ENCODE measurements at places on chromosomes 11 and 22.

- no peak for DNase-seq
Observed at GRCh38 chr11:77823775-77824174, 2.8 kb downstream of the AAMDC start.

GRCh38 chr22:42433754-42434682 lies 1.8 kb upstream of the NFAM1 start:
- DNase-seq: no peak

DNA sequence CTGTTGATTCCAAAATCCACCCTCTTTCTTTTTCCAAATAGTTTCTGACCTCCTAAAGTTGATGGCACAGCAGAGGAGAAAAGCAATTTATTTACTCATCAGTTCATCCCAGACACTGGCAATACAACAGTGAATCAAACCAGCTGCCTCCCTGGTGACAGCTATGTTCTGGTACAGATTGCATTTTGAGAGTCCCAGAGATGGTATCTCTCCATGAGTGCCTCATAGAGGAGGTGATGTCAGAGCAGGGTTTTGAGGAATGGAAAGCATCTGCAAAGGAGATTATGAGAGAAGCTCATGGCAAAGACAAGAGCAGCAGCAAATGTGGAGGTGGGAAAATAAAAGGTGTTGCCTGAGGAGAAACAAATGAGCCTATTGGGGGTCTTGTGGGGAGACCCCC lies 377.2 kb downstream of the MN1 start:
- DNase-seq: no peak

GRCh38 chr11:117442869-117443239 lies 115.2 kb downstream of the CEP164 start:
- DNase-seq: no peak

DNA sequence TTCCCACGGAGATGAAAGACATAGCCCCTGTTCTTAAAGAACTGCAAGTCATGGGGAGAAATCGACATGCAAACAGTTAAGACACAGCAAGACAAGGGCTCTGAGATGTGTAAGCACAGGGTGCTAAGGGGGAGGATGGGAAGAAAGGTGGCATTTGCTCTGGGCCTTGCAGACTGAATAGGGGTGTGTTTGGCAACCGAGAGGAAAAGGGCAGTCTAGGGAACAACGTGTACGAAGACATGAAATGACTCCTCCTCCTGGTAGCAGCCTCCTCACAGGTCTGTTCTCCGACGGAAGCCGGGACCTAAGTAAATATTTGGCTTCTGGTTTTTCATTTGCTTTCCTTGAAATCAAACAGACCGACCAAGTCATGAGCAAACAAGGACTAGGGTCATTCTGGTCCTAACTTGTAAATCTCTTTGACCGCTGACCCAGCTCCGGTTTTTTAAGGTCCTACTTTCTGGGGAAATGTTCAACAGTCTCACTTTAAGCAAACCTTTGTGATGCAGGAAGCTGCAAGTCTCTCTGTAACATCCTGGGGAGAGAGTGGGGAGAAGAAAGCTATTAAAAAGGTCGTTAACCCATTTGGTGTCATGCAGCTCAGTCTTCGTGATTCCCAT lies 19.7 kb downstream of the NNMT start:
- DNase-seq: peak; percentile 20

GRCh38 chr11:88815505-88815904 lies 250.3 kb downstream of the GRM5 start:
- DNase-seq: no peak

GRCh38 chr22:25161017-25161915 lies 38.4 kb upstream of the CRYBB3 start:
- DNase-seq: no peak

- DNase-seq: no peak
Observed at GRCh38 chr11:13368041-13368446, 90.5 kb downstream of the BMAL1 start.

DNA sequence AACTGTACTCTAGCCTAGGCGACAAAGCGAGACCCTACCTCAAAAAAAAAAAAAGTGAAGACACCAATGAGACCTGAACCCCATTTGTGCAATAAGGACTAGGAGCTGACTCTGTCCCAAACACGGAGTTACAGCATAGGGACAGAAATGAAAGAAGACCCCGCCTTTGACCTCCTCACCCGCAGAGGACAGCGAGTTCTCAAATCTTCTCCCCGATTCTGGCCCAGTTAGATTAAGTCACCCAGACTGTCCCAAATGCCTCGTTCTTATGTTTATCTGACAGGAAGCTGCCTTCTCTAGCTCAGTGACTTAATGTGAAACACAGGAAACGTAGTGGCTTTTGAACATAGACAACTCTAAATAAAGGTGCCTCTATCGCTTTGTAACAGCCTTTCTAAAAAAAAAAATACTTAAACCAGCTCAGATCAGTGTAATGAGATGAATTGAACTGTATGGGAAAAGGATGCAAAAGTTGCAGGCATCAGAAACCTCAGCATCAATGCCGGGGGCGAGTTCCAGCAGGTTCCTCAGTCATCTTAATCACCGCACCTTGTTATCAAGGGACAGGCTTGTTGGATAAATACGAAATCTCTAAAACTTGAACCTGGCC lies 10.6 kb downstream of the MYH9 start:
- no peak for DNase-seq

GRCh38 chr11:16881074-16881709 lies 133.0 kb downstream of the PLEKHA7 start:
- DNase-seq: no peak

DNA sequence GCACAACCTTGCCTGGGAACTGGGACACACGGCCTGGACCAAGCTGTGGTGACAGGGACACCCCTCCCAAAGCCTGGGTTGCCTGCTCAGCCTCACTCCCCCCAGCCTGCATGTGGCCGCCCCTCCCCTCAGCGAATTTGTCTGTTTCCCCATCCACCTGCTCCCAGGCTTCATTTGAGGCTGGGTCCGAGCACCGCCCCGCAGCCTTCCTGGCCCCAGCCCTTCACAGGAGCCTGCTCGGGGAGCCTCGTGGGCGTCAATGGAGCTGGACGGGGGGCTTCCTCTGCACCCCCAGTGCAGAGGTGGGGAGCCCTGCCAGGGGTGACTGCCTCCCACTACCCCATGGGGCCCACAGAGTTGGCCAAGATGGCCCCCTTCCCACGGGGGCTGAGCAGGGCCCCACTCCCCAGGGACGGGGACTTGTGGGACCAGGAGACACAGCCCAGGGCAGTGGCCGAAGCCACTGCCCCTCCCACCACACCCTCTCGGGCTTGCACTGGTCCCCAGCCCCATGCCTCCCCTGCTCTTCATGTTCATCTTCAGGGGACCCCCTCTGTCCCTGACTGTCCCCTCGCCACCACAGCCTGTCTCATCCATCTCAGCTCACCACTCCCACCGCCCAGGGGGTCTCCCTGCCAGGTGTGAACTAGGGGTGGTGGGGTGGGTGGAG lies 91.7 kb downstream of the WNT7B start:
- DNase-seq: no peak

DNA sequence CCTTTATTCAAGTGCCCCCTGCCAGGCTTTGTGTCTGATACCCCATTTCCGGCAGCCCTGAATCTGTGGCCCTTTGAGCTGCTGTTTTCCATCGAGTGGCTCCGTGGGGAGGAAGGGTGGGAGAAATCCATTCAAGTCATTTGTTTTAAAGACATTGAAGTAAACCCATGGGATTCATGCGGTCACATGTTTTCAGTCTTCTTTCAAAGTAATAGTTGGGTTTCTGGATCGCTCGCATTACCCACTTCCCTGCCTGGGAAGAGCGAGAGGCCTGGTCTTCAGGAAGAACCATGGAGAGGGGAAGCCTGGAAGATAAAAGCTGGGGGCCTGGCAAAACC lies 14.4 kb downstream of the DAGLA start:
- no peak for DNase-seq

GRCh38 chr22:38222797-38223119 lies 21.0 kb downstream of the MAFF start:
- DNase-seq: no peak

GRCh38 chr22:35663371-35663770 lies 15.1 kb downstream of the APOL6 start:
- no peak for DNase-seq

- DNase-seq: no peak
Observed at GRCh38 chr11:21289686-21290085, 620.3 kb downstream of the NELL1 start.

- no peak for DNase-seq
Observed at GRCh38 chr11:72493426-72494108, 59.2 kb upstream of the CLPB start.

DNA sequence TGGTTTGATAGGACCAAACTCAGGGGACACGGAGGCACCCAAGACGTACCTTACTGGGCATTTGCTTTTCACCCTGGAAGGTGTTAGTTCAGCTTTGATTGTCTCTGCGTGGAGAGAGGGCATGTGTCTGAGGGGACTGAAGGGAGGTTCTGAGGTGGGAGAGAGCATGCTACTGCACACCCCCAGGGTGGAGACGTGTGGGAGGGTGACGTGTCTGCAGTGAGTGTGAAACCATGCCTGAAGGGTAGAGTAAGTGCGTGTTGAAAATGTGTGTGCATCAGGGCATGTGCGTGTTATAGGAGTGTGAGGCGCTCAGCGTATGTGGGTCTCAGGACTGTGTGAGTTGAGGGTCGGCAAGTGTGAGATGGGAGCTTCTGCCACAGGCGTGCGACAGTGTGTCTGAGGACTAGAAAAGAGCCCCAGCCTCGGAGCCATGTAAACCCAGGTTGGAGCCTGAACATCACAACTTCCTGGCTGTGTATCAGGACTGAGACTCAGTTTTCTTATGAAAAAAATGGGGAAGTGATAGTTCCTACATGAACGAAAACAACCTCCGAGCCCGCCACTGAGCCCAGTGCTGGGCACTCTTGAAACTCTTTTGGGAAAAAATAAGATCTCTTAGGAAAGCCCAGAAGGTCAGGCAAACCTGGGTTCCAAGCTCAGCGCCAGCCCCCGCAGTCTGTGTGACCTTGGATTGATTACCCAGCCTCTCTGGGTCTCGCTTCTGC lies 11.8 kb upstream of the KCNJ11 start:
- DNase-seq: no peak

- no peak for DNase-seq
Observed at GRCh38 chr11:11520231-11521015, 101.4 kb downstream of the GALNT18 start.

DNA sequence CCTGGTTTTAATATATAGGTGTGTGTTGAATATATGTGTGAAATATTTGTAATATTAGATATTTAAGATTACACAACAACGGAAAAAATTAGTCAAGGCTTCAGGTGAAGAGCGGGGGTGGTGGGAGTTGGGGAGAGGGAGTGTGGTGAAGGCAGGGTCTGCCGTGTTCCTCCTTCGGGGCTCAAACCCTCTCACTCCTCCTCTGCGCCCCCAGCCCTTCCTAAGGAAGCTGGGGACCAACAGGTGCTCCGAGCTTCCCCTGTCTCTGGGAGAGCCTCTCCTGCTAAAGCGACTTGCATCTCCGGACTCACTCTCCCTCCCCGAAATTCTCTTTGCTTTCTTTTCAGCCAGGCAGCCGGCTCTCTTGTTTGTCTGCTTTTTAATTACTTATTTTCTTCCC lies 960 bp upstream of the CADM1 start:
- no peak for DNase-seq

DNA sequence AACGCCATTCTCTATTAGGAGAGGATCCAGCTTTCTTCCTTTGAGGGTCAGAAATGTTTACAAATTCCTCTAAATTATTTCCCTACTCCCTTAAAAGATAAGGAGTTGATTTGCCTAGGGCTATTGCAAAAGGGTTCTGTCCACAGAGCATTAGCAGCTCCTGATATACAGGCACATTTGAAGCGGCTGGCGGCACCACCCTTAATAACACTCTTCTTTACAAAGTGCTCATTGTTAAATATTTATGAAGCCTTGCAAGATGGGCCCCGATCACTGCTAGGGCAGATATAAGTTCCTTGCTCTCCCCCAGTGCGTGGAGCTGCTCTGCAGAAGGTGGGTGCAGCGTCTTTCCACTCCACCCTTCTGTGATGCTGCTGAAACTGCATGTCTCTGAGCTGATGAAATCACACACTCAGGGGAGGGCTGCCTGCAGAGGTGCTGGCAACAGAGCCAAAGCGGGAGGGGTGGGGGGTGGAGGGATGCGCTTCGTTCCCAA lies 116.7 kb upstream of the NTM start:
- no peak for DNase-seq

DNA sequence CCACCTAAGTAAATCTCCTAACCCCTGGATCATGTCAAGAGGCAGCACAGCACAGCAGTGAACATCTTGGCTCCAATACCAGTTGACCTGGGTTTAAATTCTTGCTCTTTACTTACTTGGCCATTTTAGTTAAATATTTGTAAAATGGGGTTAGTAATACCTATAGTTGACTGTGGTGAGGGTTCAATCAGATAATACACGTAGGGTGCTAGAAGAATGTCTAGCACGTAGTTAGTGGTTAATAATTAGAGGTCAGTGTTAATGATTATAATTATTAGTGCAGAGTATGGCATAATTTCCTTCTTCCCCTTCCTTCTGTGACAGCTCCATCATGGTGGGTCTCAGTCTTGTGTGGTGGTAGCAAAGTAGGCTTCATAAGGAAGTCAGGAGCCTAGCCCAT lies 520.8 kb downstream of the INSC start:
- no peak for DNase-seq

DNA sequence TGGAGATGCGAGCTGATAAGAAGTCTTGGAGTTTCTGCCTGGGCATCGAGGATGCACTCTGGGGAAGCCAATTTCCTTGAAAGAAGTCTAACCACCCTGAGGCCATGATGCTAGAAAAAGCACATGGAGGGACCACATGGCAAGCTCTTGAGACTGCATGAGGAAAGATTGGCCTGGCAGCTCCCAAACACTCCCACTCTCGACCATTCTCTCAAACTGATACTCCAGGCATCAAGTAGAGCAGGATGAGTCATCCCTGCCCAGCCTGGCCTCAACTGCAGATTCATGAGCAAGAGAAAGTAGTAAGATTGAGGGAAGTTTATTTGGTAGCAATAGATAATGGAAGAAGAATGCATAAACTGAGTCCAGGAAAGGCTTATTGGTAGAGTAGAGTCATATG lies 194.3 kb downstream of the KIF18A start:
- no peak for DNase-seq

- no peak for DNase-seq
Observed at GRCh38 chr11:57529012-57529411, 1.5 kb downstream of the TIMM10 start.
